ENCODE measurements at places on chromosomes 6 and 20.

DNA sequence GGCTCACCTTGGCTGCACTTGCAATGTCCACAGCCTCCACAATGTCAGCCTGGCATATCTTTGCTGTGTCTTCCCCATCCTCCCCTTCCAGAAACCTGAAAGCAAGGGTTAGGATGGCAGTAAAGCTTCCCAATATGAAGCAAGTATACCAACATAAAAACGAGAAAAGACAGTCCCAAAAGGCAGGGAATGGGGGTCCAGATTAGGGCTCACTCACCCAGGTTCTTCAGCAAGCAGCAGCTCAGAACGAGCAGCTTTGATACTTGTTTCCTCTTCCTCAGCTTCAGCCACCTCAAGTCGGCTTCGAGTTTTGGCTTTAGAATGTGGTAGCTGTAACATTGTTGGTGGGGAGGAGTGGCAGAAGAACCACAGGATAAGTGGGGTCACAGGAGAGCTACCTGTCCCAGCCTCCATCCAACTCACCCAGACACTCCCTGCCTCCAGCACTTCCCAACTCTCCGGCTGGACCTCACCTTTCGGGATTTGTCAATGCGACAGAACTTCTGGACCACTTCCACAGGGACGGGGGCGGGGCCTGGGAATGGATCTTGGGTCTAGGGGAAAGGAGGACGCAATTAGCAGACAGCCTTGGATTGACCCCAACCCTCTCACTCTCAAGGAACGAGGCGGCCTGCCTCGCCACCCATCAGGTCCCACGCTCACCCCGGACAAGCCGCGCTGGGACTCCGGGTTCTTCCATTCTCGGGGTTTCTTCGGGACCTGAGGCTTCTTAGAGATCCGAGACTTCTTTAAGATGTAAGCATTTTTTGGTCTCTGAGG lies 708 bp downstream of the WDR46 start:
- DNase-seq = no peak

- DNase-seq = no peak
Observed at GRCh38 chr6:90490030-90490716, 96.7 kb downstream of the MAP3K7 start.

DNA sequence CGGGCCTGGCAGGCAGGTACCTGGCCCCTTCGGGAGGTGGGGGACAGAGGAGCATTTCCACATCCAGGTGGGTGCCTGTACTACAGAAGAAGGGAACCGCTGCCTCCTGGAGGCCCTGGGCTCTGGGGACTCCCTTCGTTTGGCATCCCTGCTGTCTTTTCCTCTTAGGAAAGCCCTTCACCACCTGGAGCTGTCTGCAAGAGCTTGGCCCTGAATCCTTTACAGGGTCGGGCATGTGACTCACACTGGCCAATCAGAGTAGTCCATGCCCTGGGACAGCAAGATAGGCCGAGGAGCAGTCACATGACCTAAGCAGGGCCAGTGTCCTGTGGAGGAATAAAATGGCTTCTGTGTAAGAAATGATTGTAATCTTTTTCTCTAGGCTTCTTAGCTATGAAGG lies 224.9 kb downstream of the ANKRD60 start:
- no peak for DNase-seq

DNA sequence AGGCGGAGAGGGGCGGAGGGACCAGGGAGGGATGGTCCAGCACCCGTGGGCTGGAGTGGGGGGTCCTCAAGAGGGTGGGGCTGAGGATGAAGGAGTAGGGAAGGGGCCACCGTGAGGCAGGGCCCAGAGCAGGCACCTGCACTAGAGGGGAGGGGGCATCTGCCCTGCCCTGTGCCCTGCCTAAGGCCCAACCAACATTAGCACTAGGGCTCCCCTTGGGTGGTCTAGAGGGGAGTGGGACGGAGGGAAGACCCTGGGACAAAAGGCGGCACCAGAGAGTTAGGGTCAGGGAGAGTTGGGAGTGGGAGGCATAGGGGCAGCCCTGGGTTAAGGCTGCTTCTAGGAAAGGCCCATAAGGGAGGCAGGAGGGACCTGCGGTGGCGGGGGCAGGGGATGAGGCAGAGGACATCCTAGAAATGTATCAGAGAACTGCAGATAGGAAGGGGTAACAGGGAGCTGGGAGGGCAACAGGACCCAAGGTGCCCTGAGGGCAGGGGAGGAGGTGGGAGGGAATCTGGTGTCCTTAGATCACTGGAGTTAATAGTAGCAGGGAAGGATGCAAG lies 24.5 kb downstream of the HLA-F start:
- no peak for DNase-seq

DNA sequence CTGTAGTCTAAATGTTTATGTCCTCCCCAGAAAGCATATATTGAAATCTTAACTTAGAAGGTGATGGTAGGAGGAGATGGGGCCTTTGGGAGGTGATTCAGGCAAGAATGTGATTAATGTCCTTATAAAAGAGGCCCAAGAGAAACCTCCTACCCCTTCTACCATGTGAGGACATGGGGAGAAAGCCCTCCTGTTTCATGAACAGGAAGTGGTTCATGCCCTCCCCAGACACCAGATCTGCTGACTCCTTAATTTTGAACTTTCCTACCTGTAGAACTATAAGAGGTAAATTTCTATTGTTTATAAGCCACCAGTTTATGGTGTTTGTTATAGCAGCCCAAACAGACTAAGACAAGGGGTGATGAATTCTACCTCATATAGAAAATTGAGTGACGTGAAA lies 8.7 kb upstream of the ECT2L start:
- no peak for DNase-seq

GRCh38 chr6:72650081-72650745 lies 28.3 kb downstream of the KCNQ5 start:
- no peak for DNase-seq

DNA sequence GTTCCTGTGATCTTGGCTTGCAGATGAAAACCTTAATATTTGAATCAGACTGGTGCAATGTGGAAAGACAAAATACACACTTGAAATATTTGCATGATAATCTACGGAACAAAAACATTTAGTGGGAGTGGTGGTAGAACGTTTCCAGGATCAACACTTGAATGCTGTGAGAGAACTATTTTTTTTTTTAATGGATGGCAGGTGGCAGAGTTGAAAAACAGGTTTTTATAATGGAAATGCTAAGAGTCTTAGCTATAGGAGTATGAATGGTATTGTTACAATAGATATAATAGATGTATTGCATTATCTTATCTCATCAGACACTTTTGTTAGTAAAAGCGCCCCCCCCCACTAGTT lies 49.2 kb downstream of the CDKAL1 start:
- no peak for DNase-seq

- no peak for DNase-seq
Observed at GRCh38 chr6:122713138-122713537, 66.4 kb upstream of the FABP7 start.

DNA sequence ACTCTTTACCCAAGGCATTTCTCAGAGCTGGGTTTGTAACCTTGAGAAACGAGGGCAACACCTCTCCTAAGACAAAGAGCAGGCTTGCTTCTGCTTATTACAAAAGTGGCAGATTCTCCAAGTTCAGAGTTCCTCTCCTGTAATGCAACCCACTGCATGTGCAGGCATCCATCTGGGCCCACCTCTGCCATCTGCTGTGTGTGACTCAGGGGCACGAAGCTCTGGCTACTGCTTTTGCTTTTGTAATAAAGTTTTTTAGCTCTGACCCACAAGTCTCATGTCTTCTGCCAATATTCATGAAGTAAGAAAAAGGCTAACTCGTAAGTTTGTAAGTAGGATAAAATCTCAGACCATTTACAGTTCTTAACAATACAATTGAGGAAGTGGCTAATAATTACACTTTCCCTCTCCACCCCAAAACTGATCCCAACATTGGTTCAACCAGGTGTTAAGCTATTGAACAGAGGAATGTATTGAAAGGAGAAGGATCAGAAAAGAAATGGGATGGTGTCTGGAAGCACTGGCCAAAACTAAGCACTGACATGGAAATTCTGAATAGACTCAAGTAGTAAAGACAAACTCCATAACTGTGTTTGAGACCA lies 51.7 kb upstream of the SMLR1 start:
- no peak for DNase-seq

DNA sequence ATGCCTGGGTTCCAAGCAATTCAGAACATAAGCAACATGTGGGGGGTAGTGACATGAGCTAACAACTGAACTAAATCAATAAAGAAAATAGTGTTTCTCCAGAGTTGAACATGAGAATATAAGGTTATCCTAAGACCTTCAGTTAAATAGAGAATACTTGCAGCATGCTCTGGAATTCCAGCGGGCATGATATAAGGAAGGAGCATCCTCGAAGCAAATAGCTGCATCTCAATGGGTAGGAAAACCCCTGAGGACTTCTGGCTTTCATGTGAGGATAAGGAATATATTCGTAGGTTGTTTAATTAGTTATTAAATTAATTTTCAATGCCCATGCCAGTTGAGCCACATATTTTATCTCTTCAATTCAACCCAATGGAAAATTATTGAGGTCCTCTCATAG lies 631.2 kb upstream of the EPHA7 start:
- no peak for DNase-seq

- peak; percentile 88 for DNase-seq
Observed at GRCh38 chr6:80133020-80133419, 26.5 kb downstream of the BCKDHB start.

GRCh38 chr6:105941621-105942412 lies 144.3 kb upstream of the PRDM1 start:
- DNase-seq = peak; percentile 19

DNA sequence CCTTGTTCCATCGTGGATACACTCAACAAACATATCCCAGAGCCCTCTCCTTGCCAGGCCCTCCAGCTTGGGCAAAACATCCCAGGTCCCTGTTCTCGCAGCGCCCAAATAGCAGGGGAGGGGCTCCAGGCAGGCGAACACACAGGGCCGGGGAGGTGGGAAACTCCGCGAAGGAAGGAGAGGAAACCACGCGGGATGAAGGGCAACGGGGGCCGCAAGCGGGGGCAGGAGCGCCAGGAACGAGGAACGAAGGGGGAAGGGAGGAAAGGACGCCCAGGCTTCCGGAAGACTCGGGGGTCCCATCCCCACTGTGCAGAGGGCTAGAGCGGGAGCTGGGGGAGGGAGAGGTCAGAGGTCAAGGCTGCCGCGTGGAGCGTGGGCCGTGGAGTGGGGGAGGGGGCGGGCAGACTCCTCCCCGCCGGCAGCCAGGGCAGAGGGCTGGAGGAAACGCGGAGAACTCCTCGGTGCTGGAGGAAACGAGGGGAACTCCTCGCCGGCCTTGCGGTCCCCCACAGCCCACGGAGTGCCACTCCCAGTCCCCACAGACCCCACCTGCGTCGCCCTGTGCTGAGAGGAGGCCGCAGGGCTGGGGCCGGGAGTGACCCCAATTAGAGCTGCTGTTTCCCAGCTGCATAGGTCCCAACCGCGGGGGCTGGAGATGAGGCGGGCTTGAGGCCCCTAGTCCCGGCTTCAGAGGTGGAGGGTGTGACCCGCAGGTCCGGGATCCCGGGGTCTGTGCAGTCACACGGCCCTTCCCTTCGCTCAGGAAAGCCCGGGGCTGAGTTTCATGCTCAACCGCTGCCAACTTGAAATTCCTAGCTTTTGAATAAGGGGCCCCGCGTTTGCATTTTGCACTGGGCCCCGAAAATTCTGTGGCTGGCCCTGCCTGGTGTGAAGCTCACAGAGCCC lies 1.2 kb upstream of the RBM38 start:
- DNase-seq = no peak

- no peak for DNase-seq
Observed at GRCh38 chr6:26613689-26614683, 17.2 kb downstream of the ABT1 start.

- peak; percentile 51 for DNase-seq
Observed at GRCh38 chr20:33945391-33946081, 48.2 kb upstream of the RALY start.

DNA sequence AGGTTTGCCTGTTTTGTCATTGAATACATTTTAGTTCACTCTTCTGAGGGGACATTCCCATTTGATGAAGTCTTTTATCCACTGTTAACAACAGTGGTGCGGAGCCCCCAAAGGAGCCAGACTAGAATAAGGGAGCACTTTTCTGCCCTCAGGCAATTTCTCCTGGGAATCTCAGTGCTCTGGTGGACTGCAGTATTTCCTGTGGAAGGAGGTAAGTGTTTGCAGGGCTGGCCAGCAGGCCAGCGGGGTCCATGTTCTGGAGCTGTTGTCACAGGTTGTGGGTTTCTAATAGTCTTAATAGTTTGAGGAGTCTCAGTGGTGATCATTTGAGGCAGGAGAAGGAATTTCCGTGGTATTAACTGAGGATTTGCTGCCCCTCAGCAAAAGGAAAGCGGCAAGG lies 83.5 kb downstream of the ASXL1 start:
- no peak for DNase-seq

- no peak for DNase-seq
Observed at GRCh38 chr20:14030991-14031390, 35.7 kb downstream of the MACROD2 start.

DNA sequence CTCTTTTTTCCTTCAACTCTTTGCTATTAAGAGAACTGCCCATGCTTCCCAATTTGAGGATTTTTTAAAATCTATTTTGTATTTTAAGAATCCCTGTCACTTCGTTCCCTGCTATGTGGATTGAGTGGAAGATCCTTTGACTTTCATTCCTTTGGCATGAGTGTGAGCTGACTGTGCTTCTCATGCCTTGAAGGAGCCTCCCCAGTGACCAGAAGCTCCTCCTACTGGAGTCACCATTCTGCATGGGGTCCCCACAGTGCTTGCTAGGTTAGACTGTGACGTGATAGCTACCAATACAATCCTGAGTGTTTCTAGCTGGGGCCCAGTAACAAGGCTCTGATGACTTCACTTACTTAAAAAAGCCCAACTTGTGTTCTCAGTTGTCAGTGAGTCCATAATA lies 104.4 kb upstream of the LAMP5 start:
- DNase-seq = peak; percentile 88

GRCh38 chr6:34697904-34698559 lies 1.5 kb upstream of the ILRUN start:
- DNase-seq = no peak

DNA sequence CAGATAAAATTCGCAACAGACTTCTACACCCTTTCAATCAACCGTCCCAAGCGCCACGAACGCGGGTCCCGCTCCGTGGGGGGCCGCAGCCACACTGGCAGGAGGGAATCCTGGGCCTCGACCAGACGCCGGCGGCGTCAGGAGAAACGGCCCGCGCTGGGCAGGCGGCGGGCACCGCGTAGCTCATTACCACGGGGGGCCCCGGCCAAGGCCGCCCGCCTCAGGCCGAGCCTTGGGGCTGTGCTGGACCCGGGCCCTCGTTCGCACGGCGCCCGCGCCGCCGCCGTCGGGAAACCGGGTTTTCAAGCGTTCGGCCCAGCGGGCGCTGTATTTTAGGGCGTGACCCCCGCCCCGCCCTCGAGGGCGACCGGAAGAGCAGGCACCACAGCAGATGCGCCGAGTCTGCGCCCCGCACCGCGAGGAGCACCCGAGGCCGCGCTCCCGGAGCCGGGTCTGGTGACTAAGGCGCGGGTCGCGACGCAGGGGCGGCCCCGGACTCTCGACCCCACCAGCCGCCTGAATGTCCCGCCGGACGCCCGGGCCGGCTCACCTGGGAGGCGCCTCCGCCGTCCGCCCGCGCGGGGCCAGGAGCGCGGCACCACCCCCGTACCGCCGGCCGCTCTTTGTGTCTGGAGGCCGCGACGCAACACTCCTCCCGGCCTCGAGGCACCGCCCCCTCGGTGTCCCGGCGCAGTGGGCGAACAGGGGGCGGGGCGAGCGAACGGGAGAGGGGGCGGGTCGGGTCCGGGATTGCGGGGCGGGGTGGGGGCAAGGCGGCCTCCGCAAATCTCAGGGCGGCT lies at the start of gene NINL:
Gene NINL (minus strand): TSS at position 627 of the 800 bp plus-strand sequence. CDS start 58,944 bp downstream, outside the sequence.
- peak; percentile 75 for DNase-seq
